Breast epithelium (tissue), 4 donors: ENCODE measurements at places on chromosomes 2 and 18. TPM values are rescaled to one million over a fixed set of nuclear protein-coding genes. Genes with fewer than 3 reads are reported as not detected.

- DNase-seq: no peak
Observed at GRCh38 chr2:26892133-26892532, 44.2 kb downstream of the DPYSL5 start.

The IL1RN gene
- 3.8 TPM for total RNA-seq

DNA sequence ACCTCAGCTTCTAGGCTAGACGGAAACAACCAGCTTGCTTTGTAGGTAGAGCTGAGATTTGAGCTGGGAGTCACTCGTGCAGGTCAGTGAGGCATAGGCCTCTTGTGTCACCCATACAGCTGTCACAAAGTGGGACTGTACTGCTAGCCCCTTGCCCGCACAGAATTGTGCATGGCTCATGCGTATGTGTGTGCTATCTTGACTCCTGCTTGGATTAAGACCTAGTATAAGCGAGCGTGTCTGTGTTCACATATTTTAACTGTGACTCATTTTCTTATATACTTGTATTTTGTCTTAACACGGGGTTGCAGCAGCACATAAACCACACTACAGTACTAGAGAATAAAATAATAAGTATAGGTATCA, 20.1 kb downstream of the CEP68 start:
- DNase-seq: no peak

GRCh38 chr2:55487686-55488085, 31.8 kb upstream of the CFAP36 start:
- DNase-seq: no peak

The ABCG5 gene
- not detected for total RNA-seq

DNA sequence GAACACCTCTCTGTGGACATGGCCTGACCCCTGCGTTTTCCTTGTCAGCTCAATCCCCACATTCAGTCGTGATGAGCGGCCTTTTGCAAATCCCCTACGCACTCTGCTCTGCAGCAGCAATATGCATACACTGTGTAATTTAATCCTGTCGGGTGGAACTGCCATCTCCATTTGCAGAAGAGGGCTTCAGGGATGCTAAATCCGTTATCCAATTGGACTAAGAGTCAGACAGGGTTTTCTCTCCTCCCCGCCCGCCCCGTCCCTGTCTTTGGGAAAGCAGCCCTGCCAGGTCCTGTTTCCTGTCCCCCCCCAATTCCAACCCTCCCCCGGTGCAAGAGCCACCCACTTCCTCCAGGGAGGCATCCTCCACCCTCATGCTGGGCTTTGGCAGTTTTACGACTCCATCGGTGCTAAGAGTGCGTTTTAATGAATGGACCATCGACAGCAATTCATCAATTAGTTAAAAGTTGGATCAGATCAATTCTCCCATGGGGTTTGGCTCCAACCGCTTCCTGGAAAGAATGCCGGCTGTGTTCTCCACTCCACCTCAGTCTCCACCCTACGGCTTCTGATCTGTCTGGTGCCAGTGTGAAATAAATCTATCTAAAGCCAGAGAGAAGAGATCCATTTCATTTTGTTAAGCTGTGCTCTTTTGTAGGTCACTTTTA, 53.5 kb upstream of the ASAP2 start:
- no peak for DNase-seq

The TMEM178A gene
- total RNA-seq: 9.4 TPM

DNA sequence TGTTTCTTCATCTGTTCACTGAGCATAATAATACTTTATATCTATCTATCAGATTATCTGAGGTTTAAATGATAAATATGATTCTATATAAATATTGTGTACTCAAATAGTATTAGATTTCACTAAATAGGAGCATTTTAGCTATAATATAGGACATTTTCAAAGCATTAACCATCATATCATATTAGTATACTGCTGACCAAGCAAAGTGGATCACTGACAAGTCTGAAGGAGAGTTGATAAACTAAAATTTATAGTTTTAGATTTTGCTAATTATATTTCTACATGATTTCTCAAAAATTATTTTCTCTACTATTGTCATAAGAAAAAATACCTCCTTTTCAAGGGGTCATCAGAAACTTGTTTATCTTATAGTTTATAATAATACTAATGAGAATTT, 937.8 kb upstream of the LRATD1 start:
- DNase-seq: no peak

DNA sequence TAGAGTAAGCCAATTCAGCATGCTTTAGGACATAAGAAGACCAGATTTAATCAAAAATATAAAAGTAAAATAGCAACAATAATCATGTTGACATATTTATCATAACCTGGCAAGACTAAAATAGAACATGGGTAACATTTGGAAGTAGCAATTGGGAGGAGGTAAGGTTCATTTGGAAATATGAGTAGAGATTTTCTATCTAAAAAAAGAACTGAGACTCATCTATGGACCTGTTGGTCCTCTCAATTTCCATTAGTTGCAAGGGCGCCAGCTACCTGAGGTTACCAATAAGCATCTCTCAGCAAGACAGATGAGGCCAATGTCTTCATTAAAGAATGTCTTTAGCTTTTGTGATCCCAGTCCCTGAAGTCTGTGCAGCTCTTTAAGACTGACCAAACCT, 196.0 kb downstream of the IRS1 start:
- DNase-seq: no peak

- DNase-seq: no peak
Observed at GRCh38 chr2:239140346-239141020, 260.3 kb downstream of the HDAC4 start.

The HTR2B gene
- 0.98 TPM for total RNA-seq

The TMEM200C gene
- 1.2 TPM for total RNA-seq

DNA sequence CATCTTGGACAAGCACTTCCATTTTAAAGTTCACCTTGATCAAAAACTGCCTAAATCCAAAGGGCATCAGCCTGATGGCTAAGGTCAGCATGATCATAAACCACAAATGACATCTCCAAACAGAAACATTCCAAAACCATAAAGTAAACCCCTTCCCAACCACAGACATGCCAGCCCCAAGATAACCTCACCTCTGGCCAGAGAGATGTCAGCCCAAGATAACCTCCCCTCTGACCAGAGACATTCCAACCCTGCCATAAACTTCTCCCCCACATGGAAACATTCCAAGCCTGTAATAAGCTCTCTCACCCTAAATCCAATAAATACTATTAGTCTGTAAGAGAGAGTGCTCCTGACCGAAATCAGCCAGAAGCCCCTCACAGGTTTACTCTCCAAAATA, 18.6 kb upstream of the MARCO start:
- DNase-seq: no peak

The LRP1B gene
- 29.8 TPM for total RNA-seq

DNA sequence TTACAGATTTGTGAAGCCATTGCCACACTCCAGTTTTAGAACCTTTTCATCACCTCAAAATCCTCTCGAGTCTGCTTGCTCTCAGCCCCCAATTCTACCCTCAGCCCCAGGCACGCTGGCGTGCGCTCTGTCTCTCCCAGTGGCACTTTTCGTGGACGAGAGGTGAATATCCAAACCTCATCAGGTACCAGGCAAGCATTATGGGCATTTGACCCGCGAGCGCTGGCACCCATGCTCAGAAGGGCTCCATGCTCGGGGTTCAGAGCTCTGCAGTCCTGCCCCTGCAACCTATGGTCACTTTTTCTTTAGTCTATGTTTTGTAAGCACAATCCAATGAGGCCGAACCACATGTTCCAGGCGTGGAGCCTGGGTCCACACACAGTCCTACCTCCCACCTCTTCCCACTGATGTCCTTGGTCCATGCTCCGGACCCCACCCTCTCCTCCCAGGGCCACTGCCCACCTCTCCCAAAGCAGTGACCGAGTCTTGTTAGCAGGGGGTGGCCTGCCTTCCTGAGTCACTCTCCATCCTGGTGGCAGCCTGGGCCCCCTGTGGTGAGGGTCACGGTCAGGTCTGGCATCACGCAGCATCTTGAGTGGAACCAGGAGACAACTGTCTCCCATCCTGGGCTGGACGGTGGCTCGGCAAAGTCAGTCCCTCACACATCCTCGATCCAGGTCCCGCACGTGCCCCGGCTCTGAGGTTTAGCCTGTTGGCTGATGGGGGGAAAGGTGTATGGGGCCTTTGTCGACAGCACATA, 256.9 kb downstream of the NDUFA10 start:
- no peak for DNase-seq

- DNase-seq: no peak
Observed at GRCh38 chr2:195647302-195647701, 9.7 kb upstream of the SLC39A10 start.

DNA sequence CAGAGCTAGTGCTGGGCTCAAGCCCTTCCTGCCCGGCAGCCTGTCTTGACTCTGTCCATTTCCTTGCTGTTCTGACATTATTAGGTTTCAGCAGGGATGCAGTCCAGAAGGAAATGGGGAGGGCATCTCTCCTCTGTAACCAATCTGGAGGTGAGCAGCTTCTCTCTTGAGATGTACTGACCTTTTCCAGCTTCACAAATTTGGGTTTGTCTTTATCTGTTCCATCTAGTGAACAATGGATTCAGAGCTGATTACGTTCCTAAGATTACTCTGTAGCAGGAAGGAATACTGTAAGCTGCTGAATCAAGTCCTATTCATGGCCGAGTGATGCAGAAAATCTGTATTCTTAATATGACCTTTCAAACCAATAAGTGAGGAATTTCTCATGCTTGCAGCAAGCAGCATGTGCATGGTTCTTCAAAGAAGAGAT, 11.0 kb downstream of the PLA2R1 start:
- no peak for DNase-seq

The IL18R1 gene
- total RNA-seq: 7.7 TPM

DNA sequence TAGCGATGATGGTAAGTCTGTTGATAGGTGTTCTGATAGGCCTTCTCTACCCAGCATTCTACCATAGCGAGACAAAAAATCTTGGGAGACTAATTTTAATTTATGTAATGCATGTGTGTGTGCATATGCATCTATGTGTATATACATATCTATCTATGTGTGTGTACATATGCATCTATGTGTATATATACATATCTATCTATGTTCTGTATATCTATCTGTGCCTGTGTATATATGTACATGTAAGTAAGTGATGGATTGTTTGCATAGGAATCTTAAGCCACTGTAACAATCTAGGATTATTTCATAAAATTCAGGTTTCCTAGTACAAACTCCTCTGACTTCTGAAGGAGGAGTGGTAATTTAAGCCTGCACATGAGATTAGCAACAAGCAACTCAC, 197.2 kb upstream of the PXDN start:
- DNase-seq: no peak

DNA sequence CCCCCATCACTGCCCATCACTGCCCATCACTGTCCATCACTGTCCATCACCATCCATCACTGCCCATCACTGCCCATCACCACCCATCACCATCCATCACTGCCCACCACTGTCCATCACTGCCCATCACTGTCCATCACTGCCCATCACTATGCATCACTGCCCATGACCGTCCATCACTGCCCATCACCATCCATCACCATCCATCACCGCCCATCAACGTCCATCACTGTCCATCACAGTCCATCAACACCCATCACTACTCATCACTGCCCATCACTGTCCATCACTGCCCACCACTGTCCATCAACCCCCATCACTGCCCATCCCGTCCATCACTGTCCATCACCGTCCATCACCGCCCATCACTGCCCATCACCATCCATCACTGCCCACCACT, 57.8 kb upstream of the OTOS start:
- no peak for DNase-seq

- no peak for DNase-seq
Observed at GRCh38 chr2:208101716-208102631, 22.4 kb downstream of the CRYGD start.

DNA sequence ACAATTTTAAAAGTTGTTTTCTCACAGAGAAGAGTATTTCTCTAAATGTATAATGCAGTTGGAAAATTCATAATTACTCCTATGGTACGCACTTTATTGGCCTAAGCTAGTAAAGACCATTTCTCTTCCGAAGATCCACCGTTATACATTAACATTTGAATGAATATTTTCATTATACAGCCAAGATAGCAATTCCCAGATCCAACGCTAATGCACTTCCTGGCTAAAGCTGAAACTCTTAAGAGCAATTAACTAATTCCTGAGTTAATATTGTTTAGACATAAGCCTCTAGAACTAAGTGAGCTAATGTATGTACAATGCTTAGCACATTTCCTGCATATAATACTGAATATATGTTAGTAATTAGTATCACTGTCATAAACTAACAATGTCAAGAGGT, 56.2 kb downstream of the PDK1 start:
- DNase-seq: no peak

The BMP10 gene
- not detected for total RNA-seq

- DNase-seq: no peak
Observed at GRCh38 chr2:3566806-3567205, 8.3 kb upstream of the RPS7 start.

DNA sequence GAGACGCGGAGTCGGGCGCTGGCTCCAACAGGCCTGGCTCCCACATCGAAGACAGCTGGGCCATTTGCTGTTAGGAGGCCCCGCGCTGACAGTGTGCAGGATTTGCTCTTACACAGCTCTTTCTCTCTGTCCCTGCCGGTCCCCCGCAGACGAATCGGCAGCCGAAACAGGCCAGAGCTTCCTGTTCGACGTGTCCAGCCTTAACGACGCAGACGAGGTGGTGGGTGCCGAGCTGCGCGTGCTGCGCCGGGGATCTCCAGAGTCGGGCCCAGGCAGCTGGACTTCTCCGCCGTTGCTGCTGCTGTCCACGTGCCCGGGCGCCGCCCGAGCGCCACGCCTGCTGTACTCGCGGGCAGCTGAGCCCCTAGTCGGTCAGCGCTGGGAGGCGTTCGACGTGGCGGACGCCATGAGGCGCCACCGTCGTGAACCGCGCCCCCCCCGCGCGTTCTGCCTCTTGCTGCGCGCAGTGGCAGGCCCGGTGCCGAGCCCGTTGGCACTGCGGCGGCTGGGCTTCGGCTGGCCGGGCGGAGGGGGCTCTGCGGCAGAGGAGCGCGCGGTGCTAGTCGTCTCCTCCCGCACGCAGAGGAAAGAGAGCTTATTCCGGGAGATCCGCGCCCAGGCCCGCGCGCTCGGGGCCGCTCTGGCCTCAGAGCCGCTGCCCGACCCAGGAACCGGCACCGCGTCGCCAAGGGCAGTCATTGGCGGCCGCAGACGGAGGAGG, 3.5 kb downstream of the GDF7 start:
- DNase-seq: no peak

GRCh38 chr18:55123361-55123760, 164.1 kb upstream of the CCDC68 start:
- DNase-seq: no peak
